NCI-H460 (cell line): ENCODE measurements at places on chromosomes 1 and 21. TPM values are rescaled to one million over a fixed set of nuclear protein-coding genes. Genes with fewer than 3 reads are reported as not detected.
A peak's percentile ranks its signal among the peaks of the same experiment; 100 is the strongest.

The NT5C1A gene
- total RNA-seq = not detected in 2 replicates

The SYT14 gene
- under 0.01 and 0.06 TPM in 2 replicates for total RNA-seq

The TFF2 gene
- total RNA-seq = not detected in 2 replicates

The S100A7A gene
- total RNA-seq = not detected in 2 replicates

The TBX19 gene
- 0.47 and 0.95 TPM in 2 replicates for total RNA-seq

The ZNF593OS gene
- total RNA-seq = not detected in 2 replicates

The ST6GALNAC3 gene
- total RNA-seq = 0.67 and 0.87 TPM in 2 replicates

The KRTAP10-1 gene
- total RNA-seq = not detected in 2 replicates

The KRTAP10-9 gene
- not detected in 2 replicates for total RNA-seq

DNA sequence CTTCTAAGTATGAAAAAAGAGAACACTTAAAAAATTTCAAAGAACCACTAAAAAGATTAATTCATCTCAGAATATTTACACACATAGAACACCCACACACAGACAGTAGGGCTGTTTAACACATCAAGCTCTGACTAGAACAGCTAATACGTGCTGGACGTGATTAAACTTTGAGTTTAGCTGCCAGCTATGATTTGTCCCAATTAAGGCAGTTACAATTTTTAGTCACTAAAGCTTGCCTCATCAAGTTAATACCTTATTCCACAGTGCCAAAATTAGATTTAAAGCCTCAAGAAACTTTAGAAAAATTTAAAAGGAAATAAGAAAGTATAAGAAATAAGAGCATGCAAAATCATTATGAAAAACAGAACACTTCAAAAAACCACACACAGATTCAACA lies 18.9 kb downstream of the SLC16A1 start:
- DNase-seq = no peak

DNA sequence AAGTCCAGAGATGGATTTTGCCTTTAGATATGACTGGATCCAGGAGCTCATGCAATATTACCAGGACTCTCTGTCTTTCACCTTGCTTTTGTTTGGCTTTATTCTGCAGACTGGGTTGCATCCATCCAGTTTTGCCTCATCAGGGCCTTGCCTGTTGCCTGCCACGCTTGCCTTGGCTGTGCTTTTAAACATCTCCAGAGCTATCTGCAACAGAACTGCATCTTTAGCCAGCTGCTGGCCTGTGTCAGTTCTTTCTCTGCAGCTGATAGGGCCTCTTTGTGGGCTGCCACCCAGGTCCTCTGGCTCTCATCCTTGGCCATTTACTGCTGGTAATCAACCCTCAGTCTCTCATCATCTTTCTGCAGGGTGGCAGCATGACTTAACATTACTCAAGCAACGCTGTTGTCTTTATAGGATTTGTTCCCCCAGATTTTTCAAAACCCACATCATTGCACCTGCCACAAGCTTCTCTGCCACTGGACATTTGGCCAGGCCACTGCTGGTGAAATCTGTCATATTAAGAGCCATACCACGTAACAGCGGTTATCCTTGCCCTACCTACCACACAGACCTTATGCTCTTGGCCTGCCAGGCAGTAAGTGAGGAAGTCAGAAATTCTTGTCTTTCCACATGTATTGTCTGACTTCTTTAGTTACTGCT lies 24.4 kb upstream of the HUNK start:
- no peak for DNase-seq

- DNase-seq = no peak
These were observed 18.8 kb downstream of the SLC41A1 start for GRCh38 chr1:205794011-205794730.

DNA sequence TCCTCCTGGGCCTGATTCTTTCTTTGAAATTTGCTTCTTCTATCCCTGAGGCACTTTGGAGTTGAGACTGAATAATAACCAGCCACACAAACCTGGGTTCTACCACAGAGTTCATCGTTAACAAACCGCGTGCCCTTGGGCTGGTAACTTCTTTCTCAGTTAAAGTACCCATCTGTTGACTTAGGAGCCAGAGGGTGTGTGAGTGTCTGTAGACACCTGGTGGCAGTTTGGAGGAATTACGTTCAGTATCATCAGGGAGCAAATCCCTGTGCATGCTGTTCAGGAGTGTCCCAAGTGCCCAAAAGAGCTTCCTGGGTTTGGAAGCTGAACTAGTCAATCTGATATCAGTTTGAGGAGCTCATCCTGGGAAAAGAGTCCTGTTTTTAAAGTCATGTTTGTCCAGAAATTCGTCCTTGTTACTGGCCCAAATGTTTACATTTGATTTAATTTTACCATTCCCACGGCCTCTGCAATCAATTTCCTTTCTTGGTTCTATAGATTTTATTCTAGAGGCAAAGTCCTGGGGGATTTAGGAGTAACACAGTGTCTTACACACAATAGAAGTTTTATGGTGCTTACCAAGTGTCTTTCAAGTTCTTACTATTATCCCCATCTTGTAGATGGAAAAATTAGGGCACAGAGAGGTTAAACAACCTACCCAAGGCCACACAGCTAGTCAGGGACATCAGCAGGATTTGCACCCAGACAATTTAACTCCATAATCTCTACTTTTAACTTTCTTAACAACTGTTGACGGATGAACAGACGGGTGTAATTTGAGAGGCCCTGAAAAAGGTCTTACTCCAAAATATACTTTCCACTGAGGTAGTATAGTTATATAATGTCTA lies 26.7 kb upstream of the RPTN start:
- peak; percentile 83 for DNase-seq

DNA sequence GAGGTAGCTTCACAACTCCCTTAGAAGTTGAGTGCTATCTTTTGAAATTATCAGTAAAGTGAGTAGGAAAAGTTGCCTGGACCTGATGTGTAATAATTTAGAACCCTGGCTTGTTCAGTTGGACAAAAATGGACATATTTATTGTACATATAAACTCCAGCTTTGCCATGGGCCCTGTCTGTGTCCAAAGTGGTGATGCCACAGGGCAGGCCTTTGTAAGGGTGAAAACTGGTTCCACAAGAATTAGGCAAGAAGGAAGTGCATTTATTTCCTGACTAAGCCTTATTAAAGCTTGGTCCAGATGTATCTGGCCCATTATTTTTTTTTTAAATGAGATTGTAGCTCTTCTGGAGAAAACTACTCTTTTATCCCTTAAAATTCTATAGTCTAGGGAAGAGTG lies 47.9 kb downstream of the MACO1 start:
- no peak for DNase-seq

DNA sequence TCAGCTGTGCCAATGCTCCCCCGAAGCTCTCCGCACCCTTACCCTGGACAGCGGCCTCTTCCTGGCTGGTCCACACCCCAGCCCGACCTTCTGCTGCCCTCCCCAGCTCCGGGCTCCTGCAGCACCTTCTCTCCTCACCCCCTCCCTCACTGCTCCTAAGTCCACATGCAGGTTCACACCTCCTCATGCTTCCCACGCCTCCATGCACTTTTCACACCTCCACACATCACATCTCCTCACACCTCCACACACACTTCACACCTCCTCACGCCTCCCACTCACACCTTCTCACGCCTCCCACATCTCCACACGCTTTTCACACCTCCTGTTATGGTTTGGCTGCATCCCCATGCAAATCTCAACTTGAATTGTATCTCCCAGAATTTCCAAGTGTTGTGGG lies 18.9 kb downstream of the GPR137B start:
- DNase-seq = no peak

DNA sequence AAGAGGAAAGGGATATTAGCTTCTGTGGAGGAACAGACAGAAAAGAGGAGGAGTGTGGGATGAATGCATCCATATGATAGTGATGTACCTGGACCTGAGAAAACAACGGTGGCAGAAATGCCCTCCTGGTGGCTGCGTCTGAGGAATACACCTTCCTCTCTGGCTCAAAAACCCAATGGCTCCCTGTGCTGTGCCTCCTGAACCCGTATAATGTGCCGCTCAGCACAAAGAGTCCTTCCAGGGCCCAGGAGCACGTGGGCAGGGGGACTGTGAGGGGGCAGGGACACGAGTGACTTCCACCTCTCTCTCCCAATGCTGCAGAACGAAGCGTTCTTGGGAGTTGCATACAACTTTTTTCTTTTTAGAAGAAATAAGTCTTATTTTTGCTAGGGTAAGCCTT lies 31.2 kb downstream of the IRF2BP2 start:
- DNase-seq = no peak

- DNase-seq = no peak
These were observed 357.0 kb upstream of the PTBP2 start for GRCh38 chr1:96364576-96364975.

DNA sequence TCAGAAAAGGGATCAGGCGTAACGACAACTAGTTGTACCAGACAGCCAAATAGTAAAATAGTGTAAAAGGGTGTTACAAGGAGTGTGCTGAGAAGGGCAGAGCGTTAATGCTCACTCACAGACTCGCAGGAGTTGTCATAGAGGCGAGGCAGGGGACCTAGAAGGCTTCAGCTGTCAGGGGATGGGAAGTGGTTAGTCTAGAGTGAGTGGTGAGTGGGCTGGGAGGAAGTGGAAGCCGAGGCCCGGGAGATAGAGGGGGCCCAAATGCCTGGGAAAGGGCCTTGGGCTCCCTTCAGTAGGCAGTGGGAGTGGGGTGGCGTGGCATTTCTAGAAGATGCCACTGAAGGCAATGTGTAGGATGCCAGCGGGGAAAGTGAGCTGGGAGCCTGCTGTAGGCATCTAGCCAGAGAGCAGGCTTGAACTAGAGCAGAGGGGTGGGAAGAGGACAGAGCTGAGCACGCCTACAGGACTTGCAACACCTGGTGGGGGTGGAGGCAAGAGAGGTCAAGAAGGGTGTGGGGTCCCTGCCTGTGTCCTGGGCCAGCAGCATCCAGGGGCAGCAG lies 10.3 kb downstream of the SLC6A17 start:
- DNase-seq = no peak

- no peak for DNase-seq
These were observed 8.4 kb upstream of the C1orf185 start for GRCh38 chr1:51093581-51093980.

- DNase-seq = no peak
These were observed 291.1 kb downstream of the USP25 start for GRCh38 chr21:16020878-16021277.

DNA sequence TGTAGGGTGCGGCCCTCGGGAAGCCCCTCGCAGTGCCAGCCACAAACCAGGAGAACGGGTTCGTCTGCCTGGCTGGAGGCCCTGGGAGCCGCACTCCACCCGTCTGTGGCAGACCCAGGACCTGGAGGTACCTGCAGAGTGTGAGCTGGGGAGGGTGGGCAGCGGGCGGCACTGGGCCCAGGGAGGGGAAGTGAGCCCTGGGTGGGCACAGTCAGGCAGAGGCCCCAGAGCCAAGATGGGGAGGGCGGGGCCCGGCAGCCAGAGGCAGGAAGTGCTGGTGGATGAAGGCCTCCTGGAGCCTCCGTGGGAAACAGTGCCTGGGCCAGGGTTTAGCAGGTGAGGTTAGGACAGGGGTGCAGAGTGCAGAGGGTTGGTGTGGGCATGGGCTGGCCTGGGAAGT lies 4.0 kb upstream of the PEX10 start:
- DNase-seq = no peak

- no peak for DNase-seq
These were observed 76.0 kb downstream of the STUM start for GRCh38 chr1:226624526-226624925.
